Pancreas (tissue), 10 donors: ENCODE measurements at places on chromosomes 5 and 9.

DNA sequence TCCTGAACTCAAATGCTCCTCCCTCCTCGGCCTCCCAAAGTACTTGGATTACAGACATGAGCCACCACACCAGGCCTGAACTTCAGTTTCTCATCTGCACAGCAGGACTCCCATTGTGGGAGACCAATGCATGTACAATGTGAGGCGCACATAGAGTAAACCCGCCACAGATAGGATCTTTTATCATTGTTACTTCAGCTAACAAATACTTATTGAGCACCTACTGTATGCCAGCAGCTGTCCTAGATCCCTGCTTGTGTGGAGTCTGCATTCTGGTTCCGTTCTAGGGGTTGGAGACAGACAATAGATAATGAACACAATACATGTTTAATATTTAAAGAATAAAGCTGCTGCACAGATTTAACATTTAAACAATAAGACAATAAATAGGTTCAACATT is 6.3 kb upstream of the SLC25A51 start:
- DNase-seq, result no peak

GRCh38 chr9:112360047-112360804 is 19.7 kb upstream of the HSDL2 start:
- no peak for DNase-seq

DNA sequence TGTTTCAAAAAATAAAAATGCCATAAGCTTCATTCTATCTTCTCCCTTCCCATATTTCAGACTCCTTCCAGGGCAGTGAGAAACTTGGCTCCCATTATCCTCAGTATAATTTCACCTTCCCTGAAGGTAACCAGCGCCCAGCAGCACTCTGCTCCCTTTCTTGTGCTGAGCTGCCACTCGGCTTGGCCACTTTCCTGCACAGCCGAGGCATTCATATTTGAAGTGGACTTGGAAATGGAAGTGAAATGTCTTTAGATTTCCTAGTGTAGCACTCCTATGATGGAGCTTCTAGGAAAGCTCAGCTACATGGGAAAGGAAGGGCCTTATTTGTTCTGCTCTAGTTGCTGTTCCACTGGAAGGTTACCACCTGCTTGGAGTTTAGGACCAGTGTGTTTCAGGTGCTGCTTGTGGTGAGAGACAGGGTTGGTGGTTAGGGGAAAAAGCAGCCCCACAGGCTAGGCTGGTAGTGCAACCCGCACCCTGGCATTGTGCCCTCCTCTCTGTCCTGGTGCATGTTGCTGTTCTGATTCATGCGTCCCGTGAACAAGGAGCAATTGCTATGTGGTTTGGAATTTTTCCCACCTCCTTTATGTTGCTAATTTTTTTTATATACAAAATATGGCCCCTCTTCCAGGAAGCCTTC is 53.8 kb downstream of the RAD23B start:
- DNase-seq, result no peak

DNA sequence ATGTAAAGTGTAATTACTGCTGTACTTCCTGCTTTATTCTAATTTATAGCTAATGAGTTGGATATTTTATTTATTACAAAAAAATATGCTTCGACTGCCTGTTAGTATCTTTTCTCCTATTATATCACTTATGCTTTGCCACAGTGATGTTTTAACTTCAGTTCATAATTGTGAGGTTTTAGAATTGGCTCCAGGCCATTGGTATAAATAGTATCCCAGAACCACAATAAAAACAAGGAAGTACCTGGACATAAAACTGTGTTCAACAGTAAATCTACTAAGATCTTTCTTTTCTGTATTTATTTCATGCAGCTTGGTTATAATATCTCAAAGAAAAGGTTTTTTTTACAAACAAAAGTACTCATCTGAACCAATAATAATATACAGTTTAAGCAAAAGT is 354.3 kb upstream of the CDH9 start:
- no peak for DNase-seq

DNA sequence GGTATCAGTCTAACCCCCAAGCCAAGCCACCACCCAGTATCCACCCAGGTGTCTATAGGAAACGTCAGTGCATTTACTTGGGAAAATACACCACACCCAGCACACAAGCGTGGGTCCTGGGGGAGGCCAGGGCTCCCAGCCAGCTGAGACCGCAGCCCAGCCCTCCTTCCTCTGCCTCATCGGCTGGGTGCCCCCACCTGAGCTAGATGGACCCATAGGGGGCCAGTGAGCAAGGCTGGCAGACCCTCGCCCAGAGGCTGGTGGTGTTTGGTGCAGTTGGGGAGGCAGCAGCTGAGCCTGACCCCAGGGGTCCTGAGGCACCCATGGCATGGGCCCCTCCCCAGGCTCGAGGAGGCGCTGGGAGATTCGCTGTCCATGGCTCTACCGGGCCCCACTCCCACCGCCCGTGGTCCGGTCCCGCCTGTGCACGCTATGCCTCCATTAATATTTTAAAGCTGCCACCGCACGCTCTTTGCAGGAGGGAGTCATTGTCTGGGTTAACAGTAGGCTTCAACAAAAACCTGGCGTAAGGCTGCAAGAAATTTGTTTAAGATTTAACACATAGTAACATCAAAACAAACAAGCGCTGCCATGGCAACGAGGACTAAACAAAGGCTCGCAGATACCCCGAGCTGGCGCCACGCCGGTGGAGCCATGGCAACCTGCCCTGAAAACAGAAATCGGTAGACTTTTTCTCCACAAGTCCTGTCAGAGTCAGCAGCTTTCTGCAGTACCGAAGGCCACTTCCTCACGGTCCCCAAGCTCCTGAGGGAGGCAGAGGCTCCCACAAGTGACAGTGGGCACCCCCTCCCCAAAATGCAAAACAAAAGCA is 20.6 kb downstream of the TPPP start:
- peak; percentile 78 for DNase-seq

DNA sequence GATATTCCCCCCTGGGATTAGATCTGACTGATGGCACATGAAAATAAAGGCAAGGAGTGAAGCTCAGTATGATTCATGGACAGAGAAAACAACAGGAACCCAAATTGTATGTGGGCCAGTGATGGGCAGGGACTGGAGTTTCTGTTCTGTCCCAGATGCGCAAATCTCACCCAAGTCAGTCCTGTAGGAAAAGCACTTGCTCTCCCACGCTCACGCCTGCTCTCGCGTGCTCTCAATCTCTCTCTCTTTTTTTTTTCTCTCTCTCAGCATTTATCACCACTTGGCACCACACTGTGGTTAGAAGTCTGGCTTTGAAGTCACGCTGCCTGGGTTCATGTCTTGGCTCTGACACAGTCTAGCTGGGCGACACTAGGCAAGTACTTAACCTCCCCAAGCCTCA is 106.5 kb upstream of the LRRTM2 start:
- DNase-seq, result no peak

DNA sequence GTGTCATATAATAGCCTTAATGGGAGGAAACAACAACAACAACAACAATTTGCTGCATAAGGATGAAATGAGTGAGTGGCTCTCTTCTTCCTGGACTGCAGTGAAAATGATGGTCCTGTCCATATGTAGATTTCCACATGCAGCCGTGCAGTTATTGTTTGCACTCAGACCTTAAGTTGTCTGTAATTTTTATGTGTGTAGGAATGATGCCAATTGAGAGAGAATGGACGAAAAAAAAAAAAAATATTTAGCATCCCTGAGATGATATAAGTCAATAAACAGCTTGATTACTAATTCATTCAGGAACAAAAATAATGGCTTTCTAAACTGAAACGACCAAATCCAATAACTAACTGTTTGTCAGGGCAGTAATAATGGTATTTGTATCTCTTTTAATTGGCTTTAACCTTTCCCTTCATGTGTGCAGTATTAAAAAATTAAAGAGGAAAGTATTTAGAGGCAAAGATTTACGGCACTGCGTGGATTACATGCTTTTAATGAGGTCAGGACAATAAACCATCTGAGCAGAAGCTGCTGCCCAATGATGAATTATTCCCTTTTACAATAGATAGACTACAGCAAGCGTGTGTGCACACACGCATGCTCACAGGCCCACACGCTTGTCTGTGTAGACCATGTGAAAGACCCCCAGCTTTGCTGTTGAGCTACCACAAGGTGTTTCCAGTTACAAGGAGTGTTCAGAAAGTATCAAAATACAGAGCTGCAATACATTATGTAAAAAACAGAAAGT is 459.5 kb upstream of the WWC1 start:
- DNase-seq, result no peak

- DNase-seq, result no peak
These were observed 77.0 kb upstream of the SMIM32 start for GRCh38 chr5:136269973-136270372.

- no peak for DNase-seq
These were observed 7.5 kb downstream of the GABRB2 start for GRCh38 chr5:161539016-161539415.

DNA sequence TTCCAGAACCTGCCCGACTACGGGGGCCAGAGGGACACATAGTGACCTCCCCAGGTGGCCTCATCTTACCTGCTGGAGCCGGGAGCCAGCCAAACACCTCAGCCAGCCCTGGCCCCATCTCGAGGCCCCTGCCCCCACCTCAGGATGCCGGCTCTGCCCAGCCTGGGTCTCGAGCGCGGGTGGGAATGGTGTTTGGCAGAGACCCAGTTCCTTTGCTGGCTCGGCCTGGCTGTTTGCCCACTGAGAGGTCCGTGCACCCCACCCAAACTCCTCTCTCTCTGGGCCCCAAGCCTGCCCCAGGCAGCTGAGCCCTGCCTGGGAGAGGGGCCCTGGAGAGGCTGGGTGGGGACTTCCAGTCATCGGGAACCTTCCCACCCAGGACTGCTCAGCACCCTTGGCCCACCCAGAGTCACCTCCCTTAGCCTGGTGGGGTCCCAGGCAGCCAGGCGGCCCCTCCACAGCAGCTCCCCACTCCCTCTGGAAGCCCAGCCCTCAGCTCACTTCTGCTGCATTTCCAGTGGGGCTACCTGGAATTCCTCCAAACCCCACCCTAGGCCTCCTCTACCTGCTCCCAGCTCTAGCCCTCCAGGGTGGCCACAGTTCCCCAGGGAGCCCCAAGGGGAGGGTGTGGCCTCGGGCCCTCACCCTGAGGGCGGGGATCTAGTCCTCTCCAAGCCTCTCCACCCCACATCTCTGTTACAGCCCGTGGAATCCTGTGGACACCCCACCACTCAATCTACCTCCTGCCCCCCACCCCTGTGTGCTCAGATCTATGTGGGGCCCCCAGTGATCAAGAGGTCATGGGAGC is 42.4 kb upstream of the UBAC1 start:
- DNase-seq, result no peak

- DNase-seq, result no peak
These were observed 242.3 kb upstream of the PTGER4 start for GRCh38 chr5:40437452-40437861.

- no peak for DNase-seq
These were observed 74.8 kb downstream of the NLN start for GRCh38 chr5:65796751-65797316.

- DNase-seq, result no peak
These were observed 51.6 kb upstream of the LIFR start for GRCh38 chr5:38607930-38608564.

- DNase-seq, result no peak
These were observed 411.5 kb downstream of the PLK2 start for GRCh38 chr5:58048185-58048925.

DNA sequence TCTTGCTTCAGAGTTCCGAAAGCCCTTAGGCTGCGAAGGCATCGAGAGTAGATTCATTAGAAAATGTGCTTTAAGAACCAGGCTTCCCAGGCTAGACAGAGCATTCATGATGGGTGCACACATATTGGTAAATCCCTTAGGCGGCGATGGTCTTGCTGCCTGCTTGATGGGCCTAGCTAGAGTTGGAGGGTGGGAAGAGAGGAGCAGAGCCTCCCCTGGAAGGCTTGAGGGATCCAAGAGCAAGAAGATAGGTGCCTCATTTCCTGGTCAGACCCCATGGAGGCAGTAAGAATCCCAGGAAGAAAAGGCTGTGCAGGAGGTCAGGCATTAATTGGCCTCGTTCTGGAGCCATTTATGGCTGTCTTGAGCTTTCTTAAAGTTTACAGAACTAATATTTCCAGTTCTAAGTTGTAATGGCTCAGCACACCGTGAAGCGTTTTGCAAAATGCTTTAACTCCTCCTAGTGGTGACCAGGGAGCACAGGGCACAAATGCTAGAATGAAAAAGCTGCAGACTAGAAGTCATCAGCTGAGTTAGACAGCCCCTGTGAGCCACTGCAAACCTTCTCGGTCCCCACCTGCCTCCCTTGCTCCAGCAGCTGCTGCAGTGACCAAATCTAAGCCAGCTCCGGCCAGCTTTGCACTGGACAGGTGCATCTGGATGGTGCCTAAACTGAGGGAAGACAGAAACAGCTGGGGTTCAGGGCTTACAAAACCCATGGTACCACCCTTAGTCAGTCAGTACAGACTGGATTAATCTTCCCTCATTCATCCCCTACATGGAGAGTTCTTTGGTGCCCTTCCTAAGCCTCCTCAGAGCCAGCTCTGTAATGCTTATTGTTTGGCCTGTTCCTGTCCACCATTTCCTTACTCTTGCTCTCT is 14.7 kb downstream of the SLC45A2 start:
- DNase-seq, result no peak

DNA sequence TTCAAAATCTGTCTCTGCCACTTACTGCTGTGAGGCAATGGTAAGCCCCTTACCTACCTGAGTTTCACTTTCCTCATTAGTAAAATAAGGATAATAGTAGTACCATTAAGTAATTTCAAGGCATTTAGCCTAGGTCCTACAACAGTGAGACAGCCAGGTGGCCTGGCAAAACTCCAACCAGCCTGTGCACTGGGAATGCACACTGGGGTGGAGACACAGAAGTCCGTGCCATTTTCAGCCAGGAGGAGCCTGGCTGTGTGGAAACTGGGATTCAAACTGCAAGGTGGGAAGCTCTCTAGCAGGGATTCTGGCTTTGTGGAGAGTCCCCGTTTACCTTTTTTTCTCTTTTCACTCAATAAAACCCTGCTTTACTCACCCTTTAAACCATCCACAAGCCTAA is 630.4 kb downstream of the PRELID2 start:
- no peak for DNase-seq

DNA sequence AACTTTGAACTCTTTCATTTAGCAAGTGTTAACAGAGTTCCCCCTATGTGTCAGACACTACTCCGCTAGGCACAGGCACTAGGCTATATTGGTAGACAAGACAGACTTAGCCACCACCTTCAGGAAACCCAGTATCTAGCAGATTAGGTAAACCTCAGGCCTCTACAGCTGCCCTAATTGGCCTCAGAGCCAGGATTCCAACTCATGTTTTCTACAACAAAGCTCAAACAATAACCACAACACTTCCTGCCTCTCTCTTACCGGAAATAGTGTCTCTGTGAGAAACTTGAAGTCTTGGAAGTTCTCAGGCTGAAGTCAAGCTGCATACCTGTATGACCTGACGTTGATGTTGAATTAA is 116.6 kb upstream of the SLC44A1 start:
- no peak for DNase-seq
